GM04504 (cell line): ENCODE measurements at places on chromosomes 6 and 20.

DNA sequence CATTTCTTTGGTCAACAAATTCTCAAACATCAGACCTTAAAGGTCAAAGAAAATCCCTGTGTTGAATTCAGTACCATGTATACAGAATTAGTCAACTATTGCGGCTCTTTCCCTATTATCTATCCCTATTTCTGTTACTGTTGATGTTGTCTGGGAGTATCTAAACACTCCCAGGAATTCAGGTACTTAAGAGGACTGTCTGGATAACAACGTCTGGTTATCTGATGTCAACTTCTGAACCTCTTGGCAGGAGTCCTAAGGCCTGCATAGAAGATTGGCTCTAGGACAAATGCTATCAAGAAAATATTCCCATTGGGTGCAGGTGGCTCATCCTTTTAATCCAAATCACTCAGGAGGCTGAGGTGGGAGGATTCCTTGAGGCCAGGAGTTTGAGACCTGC is 255.6 kb downstream of the KHDC1L start:
- DNase-seq: no peak

- DNase-seq: no peak
Measured at GRCh38 chr20:39706184-39706663, 744.1 kb downstream of the DHX35 start.

- DNase-seq: peak; percentile 40
Measured at GRCh38 chr20:36919715-36920333, 31.7 kb downstream of the SAMHD1 start.

GRCh38 chr20:1086277-1087213 is 31.9 kb upstream of the PSMF1 start:
- no peak for DNase-seq

- DNase-seq: no peak
Measured at GRCh38 chr6:106145144-106145543, 59.0 kb downstream of the PRDM1 start.
